Stimulated activated CD4-positive, alpha-beta T cell treated with anti-CD3 and anti-CD28 coated beads, Interleukin-1b, Interleukin-23, amount 100 ng/mL, for 1 hour (primary cell): ENCODE measurements at places on chromosomes 1 and 21.

DNA sequence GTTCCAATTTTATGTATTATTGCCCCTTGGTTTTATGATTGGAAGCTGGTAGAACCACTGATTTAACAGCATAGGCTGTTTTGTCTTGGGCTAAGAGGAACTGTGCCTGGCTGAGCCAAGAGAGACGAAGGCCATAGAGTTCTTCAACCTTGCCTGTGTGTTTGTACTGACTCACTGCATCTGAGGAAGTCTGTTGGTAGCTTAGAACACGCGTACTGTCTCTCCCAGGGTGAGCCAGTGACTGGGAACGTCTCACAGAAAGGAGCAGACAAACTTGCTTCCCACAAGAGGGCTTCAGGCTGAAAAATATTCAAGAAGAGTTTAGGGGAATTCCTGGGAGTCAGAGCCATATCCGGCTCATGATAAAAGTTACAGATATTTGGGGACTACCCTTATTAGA, 14.9 kb downstream of the TMEM51 start:
- DNase-seq = no peak

DNA sequence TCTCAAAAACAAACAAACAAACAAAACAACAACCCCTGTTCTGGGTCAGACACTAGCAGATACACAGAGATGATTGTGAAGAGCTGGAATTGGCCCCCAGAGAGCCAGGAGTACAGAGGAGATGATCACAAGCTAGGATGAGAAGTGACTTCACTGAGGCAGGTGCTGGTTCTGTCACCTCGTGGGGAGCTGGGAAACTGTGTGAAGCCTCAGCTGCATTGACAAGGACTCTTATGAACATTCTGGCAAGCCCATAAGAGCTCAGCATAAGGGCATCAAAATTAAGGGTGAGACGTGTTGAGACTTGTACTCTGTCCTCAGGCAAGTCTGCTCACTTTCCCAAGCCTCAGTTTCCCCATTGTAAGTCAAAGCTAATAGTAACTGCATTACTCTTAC, 14.7 kb upstream of the PTP4A2 start:
- no peak for DNase-seq

DNA sequence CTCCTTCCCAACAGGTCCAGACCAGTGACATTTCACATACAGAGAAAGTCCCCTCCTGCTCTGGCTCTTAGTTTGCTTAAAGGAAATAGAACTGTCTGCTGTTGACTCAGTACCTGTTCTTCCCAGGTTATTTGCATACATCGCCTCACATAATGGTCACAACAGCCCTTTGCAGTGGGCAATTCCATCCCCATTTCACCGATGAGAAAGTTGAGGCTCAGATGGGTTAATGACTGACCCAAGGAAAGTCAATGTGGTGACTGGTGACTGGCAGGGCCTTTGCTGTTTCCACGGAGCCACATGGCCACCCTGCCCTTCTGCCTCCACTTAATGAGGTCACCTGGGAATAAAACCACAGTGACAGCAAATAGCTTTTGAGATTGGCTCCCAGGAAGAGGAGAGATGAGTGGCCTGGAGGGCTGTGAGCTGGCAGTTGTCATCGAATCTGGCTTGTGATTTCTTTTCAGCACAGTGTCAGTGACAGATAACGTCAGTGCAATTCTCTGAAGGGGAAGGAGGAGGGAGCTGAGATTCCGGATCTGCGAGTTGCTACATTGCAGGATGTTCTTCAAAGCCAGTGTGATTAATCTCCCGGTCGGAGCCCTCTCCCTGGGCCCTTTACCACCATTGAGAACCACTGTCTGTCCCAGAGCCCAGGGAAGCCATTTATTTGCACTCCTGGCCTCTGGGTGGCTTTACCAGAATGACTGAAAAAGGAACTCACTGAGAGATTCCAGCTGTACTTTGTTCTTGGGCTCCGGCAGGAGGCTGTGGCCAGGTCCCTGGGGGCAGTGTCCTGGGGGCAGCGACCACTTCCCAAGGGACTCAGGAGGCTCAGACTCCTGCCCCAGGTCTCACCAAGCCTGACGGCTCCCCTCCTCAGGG, 117.2 kb downstream of the CNIH3 start:
- no peak for DNase-seq

GRCh38 chr1:213419401-213420030, 368.5 kb downstream of the RPS6KC1 start:
- no peak for DNase-seq

- no peak for DNase-seq
Measured at GRCh38 chr1:43671626-43672330, 21.8 kb downstream of the KDM4A start.

DNA sequence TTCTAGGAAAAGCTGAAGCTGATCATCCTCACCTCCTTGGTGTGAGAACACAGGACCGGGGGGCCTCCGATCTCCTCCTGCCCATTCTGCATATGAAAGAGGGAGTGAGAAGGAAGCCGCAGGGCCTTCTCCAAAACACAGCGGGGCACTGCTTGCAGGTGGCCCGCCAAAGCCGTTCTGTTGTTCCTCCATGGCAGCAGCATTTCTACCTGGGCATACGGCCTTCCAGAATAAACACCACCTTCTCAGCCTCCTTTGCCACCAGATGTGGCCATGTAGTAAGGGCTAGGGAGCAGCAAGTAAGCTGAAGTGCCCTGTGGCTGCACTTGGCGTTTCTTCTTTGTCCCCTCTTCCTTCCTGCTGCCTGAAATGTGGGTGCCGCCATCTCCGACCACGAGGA, 214.9 kb downstream of the TOMM20 start:
- DNase-seq = no peak

GRCh38 chr1:241237873-241238272, 119.1 kb downstream of the RGS7 start:
- DNase-seq = no peak

DNA sequence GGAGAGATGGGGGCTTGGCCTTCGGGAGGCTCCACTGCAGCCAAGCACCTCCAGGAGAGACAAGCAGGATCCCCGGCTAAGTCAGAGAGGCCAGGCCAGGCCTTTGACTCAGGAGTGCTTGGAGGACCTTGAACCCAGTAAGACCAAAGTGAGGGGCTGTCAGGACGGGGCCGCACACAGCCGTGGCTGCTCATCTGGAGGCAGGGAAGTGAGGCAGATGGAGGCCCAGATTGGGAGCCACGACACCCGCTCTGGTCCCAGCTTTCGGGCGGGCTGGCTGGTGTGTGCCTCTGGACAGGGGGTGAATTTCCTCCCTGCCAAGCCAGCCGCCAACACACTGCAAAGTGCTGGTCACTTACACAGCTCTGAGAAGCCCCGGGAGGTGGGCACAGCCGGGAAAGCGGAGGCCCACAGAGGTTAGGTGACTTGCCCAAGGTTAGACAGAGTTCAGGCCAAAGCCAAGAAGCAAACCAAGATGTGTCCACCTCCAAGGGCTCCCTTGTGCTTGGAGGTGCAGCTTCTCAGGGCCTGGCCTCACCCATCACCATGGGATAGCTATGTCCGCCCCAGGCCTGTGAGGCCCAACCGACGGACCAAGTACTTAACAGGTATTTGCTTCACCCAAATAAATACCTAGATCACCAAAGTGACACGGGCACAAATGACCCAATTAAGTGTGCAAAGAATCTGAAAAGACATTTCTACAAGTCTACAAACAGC, 58.3 kb downstream of the CHD5 start:
- DNase-seq = no peak

DNA sequence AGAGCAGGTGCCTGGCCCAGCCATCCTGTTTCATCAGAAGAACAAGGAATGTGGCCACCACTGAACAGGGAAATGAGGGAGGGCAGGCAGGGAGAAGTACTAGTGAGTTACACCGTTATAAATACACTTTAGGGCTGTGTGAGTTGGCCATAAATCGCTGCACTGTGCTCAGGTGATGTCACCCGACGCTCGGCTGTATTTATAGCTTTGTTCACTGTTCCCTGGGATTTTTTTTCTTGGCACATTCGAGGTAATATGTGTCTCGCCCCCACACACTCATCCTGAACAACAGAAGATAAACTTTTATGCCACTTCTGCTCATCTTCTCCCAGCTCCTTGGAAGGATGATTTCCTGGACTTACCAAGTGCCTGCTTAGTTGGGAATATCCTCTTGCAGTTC, 9.0 kb upstream of the KIRREL1 start:
- no peak for DNase-seq

GRCh38 chr1:70812442-70813109, 235.0 kb downstream of the PTGER3 start:
- DNase-seq = no peak

DNA sequence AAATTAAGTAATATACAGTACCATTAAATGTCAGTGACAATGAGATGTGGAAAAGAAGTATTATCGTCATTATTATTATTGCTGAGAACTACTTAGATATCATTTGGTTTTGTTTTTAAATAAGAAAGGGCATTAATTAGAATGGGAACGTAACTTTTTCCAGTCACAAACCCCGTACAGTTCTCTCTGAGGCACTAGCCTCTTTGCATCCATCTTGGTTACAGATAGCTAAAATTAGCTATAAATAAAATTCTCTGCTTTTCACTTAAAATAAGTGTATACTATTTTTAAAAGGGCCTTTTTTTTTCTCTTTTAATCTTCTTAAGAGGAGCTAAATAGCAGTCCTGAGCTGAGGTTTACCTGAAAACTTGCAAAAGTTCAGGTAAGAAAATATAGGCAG, 7.6 kb downstream of the PTGS2 start:
- no peak for DNase-seq

GRCh38 chr1:71080230-71080738, 551 bp downstream of the ZRANB2 start:
- no peak for DNase-seq

DNA sequence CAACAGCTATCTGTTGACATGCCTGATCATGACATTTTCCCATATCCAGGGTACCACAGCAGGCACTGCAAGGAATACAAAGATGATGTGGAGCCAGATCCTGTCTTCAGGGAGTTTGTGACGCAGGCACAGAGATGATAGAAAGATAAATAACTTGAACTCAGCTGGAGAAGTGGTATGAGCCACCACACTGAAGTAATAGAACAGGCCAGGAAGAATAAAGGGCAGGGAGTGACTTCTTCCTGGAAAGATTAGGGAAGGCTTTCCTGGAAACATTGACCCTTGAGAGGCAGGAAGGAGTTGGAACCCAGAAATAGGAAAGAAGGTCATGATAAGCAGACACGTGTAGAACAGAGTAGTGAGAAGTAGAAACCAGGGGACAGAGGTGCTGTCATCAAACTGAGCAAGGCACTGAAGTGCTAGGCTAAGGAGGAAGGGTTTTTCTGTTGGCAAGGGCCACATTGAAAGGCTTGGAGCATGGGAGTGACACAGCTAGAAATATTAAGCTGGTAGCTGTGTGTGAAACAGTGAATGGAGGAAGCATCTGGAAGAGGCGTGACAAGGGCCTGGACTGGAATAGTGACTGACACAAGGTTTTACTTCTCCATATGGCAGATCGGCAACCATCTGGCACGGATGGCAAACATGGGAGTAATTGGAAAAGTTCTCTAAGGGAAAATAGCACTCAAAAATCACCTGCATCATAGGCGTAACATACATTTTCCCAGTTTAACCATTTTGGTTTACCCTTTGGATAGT, 68.4 kb downstream of the AK5 start:
- DNase-seq = no peak

DNA sequence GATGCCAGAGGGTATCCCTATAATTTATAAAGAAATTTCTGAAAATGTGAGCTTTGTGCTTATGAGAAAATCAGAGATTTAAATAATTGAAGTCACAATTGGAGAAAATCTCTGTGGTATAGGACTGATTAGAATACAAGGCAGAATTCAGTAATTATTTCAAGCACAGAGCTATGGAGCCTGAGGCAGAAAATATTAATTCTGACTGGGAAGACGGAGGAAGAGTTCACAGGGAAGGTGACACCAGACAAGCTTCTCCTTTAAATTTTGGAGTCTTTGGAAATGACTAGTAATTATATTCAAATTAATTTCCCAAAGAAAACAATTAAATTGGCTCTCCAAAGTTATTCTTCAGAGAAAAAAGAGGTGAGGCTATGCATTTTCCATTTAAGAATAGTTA, 121.5 kb downstream of the CHRM3 start:
- no peak for DNase-seq

- DNase-seq = no peak
Measured at GRCh38 chr1:243507672-243508302, 251.9 kb downstream of the SDCCAG8 start.
